Thymus (tissue), 14 donors: ENCODE measurements at places on chromosomes 11 and 22. TPM values are rescaled to one million over a fixed set of nuclear protein-coding genes. Genes with fewer than 3 reads are reported as not detected.

- no peak for DNase-seq
Measured at GRCh38 chr11:86313793-86314192, 11.8 kb downstream of the HIKESHI start.

GRCh38 chr11:113974741-113975470 is at the start of gene HTR3A:
Gene HTR3A (plus strand): TSS chr11:113975108. CDS start chr11:113975326, 218 bp downstream.
- no peak for DNase-seq

The BTG4 gene
- 0.05 TPM for total RNA-seq

GRCh38 chr11:119680541-119681360 is 48.2 kb downstream of the NECTIN1 start:
- no peak for DNase-seq

DNA sequence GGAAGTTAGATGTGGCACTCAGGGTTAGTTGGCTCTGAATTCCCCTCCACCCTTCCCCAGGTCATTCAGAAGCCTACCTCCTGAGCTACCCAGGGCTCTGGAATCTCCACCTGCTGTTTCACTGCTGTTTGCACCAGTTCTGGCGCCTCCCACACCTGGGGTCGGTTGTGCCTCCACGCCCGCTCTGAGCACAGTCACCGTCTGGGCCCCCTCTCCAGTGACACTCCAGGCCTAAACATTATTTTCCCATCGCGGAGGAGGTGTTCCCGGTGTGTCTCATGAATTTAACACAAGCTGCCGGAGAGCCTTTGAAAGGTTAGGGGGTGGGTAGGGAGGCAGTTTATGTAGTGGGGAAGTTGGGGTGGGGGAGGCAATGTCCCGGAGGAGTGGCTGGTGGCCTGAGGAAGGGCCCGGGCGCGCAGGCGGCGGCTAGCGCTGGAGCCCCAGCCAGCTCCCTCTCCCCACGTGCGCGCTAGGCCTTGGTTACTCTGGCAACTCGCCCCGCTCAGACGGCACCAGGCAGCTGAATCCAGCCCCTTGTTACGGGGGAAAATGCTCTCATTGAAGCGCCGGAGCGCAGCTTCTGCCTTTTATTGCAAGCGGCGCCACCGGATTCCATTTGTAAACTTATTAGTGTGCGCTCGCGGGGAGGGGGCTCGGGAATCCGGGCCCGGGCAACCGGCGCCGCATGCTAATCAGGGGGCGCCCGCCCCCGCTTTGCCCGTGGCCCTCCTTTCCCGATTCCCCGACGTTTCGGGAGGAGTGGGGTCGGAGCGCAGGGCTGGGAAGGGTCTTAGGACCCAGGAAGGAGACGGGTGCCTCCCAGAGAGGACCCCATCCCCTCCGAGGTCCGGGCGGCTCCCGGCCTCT is 52.4 kb downstream of the GRIK4 start:
- DNase-seq: no peak

DNA sequence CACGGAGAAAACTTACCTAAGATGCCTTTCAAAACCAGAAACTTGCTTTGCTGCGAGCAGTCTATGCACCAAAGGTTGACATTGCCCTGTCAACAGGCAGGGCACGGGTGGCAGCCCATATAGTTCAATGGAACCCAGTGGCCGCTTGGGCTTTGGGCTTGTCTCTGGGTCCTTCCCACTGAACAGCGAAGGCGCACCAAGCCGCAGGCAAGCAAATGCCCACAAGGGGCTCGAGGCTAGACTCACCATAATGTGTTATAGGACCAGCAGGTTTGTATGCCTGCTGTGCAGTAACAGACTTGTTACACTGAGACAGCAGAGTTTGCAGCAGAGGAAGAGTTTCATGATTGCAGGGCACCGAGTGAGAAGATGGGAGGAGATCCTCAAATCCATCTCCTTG is 20.3 kb downstream of the CLDN5 start:
- DNase-seq: no peak
